ENCODE measurements at places on chromosomes 6 and 20.

GRCh38 chr6:76788155-76788554, 675.1 kb downstream of the HTR1B start:
- no peak for DNase-seq

GRCh38 chr6:148144917-148145521, 197.6 kb upstream of the SASH1 start:
- peak; percentile 37 for DNase-seq

- no peak for DNase-seq
Measured at GRCh38 chr20:54633374-54634355, 158.3 kb downstream of the DOK5 start.

- DNase-seq, result no peak
Measured at GRCh38 chr20:45867819-45868176, 10.4 kb downstream of the ZSWIM3 start.

- DNase-seq, result no peak
Measured at GRCh38 chr6:149160943-149161342, 156.6 kb upstream of the TAB2 start.

DNA sequence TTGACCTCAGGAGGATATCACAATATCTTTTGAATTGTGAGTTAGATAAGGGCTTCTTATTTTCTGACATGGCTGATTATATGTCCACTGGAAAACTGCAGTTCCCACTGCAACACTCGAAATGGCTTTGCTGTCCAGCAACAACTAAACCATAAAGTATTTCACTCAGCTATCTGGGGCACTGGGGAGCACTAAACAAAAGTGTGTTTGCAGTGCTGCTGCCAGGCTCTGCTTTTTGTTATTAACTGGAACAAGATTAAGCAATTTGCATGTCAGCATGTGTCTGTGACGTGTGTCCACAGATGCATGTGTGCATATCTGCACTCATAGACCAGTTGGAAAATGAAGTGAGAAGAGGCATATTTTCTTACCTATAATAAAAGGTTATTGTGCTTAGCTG, 107.8 kb upstream of the CCN2 start:
- DNase-seq, result no peak

DNA sequence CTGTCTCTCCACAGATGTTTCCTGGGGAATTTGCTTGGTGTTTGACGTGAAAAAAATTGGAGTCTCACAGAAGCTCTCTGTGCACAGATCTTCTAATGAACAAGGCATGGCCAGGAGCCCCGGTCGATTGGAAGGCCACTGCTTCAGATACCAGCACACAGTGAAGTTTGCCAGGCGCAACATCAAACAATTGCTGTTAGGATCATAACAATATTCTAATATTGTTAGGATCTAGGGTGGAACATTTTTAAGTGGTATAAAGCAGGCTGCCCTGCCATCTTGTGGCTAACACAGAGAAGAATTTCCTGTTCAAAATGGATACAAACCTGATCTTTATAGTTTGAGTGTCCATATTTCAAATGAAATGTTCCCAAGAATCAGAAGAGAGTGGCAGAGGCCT, 64.1 kb downstream of the C6orf118 start:
- no peak for DNase-seq

DNA sequence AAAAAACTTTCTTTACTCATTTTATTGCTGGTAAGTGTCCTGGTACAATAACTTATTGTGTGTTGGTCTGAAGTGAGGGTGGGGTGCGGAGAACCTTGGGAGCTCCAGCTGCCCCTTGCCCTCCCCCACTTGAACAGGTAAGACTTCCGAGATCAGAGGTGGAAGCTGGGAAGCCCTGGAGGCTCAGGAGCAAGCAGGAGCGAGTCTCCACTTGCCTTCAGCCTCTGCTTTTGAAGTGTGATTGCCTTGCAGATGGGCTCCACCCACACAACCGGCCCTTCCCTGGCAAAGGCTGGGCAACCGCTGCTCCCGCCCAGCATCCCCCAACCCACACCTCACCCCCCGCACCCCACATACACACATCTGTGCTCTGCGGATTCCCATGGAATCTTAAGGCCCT, 179.6 kb downstream of the TFAP2C start:
- DNase-seq, result no peak

DNA sequence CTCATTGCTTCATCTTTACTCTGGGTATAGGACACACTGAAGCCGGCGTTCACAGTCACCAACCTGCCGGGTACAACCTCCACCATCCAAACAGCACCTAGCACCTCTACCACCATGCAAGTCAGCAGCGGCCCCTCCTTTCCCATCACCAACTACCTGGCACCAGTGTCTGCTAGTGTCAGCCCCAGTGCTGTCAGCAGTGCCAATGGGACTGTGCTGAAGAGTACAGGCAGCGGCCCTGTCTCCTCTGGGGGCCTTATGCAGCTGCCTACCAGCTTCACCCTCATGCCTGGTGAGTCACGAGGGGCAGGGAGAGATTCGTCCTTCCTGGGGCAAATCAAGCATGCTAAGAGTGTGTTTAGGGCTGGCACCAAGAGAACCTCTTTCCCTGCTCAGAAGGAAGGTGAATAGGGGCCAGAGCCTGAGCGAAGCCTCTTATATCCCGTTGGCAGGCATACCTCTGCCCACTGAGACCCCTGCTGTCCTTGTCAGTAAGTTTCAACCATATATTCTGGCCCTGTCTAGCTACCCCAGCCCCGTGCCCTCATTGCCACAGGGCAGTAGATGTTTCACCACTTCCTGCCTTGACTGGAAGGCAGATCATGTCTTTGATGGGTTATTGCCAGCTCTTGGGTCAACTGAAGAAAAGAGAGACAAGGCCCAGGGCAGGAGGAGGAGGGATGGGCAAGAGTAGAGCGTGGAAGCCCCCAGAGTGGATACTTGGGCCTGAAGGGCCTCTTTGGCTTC, 4.8 kb downstream of the SRF start:
- DNase-seq, result no peak

GRCh38 chr20:33703498-33704137, 16.5 kb downstream of the PXMP4 start:
- no peak for DNase-seq

DNA sequence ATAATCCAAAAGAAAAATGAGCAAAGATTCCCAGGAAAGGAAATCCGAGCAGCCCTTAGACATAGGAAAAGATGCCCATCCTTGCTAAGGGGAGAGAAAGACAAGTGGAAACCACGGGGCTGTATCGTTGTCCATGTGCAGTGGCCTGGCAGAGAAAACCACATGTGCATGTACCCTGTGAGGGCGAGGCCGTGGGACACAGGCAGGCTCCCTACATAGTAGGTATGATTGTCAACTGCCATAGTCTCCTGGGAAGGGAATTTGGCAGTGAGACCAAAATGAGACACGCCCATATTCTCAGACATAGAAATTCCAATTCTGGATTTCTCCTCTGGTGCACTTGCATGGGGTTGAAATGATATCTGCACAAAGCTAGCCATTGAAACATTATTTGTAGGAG, 169.7 kb upstream of the SALL4 start:
- no peak for DNase-seq

DNA sequence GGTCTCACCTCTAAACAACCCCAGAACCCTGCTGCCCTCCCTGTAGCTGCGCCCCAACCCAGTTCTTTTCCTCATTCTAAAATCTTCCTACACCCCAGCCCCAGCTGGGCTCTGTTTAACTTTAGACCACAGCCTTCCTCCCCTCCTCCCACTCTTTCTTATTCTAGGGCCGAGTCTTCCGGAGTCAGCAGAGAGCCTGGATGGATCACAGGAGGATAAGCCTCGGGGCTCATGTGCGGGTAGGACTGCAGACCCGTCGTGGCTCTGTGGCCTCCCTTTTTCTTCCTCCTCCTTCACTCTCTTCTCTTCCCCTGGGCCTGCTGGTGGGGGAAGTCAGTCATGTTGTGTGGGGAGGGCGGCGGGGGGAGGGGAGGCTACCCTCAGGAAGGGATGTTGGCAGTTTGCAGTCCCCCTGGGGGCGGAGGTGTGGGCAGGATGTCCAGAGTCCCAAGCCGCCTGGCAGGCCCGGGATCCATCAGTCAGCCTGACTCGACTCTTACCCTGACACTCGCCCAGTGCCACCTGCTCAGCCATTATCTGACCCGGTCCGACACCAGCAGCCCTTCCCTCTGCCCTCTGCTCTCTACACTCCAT, 8.1 kb downstream of the CAPN11 start:
- no peak for DNase-seq

- DNase-seq, result no peak
Measured at GRCh38 chr6:291204-291696, 1.0 kb upstream of the DUSP22 start.

GRCh38 chr6:111788379-111789276, 84.6 kb downstream of the FYN start:
- DNase-seq, result no peak

DNA sequence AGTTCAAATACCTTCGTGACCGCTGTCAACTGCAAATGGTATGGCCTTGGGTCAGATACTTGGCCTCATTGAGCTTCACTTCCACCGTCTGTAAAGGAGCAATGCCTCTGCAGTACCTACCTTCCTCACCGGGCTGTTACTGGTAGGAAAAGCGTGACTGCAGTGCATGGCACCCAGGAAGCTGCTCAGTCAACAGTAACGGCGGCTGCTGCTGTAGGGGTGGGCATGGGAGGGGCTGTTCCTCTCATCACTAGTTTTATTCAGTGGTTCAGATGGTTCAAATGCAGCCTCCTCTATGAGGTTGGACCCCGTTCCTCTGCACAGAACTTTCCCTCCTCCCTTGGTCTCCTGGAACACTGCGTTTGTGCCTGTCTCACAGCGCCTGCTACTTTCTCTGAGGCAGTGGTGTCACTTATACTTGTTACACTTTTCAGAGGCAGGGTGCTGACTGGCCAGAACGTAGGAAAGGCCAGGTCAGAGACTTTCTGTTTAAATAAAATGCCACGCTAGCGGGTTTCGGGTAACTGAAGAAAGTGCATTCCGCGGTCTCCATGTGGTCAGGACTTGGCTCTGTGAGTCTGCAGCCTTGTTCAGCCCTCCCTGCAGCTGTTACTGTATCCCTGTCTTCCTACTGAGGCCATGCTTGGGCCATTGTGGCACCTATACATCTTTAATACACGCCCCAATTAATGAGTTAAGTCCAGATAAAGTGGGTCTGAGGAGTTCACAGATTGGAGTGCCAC, 279.6 kb downstream of the NRN1 start:
- no peak for DNase-seq

- DNase-seq, result no peak
Measured at GRCh38 chr6:54654381-54654780, 192.2 kb upstream of the FAM83B start.

DNA sequence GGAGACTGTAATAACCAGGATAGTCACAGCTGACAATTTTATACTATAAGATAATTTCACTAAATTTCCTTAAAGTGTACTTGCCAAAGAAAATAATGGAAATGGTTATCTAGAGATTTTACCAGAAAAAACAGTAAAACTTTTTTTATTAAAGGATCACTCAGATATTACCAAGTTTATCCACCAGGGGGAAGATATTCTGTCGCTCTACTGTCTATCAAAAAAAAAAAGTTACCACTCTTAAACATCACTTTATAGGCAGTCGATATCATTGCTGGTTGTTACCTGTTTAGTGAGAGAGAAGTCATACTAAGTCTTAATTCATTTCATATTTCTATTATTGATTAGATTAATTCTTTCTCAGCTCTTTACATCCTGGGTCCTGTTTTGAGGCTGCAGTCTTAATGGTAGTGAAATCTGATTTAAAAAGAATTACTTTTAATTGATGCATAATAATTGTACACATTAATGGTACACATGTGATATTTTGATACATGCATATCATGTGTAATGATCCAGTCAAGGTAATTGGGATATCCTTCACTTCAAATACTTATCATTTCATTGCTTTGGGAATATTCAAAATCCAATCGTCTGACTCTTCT, 18.9 kb downstream of the L3MBTL3 start:
- DNase-seq, result no peak

GRCh38 chr6:123467392-123467791, 169.4 kb downstream of the TRDN start:
- DNase-seq, result no peak

- no peak for DNase-seq
Measured at GRCh38 chr6:106469882-106470281, 109.4 kb downstream of the CRYBG1 start.

DNA sequence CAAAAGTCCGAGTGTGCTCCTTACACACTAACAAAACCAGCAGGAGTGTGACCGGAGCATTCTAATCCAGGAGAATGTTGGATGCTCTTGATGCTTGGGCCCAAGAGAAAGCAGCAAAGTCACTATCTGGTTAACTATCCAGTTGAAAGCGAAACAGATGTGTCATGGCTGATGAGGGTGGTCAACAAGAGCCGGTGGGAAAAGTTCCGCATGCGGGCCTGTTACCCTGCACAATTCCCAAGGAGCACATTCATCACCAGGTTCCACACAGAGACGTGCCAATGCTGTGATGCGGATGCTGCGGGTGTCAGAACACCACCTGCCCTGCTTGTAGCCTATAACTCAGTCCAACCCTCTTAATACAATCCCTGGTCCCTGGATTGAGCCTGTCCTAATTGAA, 38.7 kb downstream of the IL20RA start:
- no peak for DNase-seq

GRCh38 chr6:110053395-110054240, 75.5 kb downstream of the GPR6 start:
- no peak for DNase-seq

GRCh38 chr6:150631984-150632642, 32.4 kb downstream of the PLEKHG1 start:
- DNase-seq, result no peak

DNA sequence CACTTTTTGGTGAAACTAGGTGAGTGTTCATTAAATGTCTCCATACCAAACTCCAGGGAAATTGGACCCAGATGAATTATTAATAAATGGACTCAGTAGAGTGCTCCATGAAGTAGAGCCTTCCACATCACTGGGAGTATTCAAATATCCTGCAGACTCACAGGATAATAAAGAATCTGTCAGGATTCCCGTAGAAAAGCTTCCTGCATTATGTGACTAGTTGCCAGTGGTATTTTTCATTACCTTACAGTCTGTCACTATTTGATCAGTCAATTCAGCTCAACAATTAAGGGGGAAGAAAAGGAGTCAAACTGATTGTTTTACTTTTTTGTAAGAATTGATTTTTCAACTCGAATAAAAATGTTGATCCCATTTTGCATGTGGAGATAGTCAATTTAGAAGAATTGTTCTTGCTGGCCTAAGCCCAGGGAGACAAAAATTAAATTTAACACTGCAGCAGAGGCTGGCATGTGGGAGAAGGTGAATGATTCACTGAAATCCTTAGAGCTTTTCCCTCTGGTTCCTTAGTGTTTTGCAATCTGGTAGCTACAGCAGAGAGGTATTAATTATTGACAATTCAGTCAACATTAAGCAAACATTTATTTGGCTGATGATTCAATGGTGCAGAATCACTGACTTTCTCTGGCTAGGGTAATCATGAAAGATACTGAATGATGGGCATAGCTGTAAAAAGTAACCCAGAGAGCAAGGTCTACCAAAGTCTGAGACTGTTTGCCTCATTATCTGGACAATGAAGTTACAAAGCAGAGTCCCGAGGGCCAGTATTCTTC, 442.4 kb downstream of the CD83 start:
- DNase-seq, result no peak

- DNase-seq, result no peak
Measured at GRCh38 chr6:98648211-98648914, 186.0 kb upstream of the POU3F2 start.
